IMR-90 (cell line): ENCODE measurements at places on chromosomes 1 and 21. TPM values are rescaled to one million over a fixed set of nuclear protein-coding genes. Genes with fewer than 3 reads are reported as not detected.

The EFHD2 gene
- 22.6 and 23.1 TPM in 2 replicates for total RNA-seq

The FMO1 gene
- total RNA-seq: not detected in 2 replicates

The MACF1 gene
- 368 and 369 TPM in 2 replicates for total RNA-seq

The OPTC gene
- not detected in 2 replicates for total RNA-seq

The AADACL4 gene
- not detected in 2 replicates for total RNA-seq

The KCNJ9 gene
- not detected in 2 replicates for total RNA-seq

The ERG gene
- total RNA-seq: not detected in 2 replicates

The ITLN2 gene
- not detected in 2 replicates for total RNA-seq

The PTGS2 gene
- total RNA-seq: 4.8 and 6.9 TPM in 2 replicates

The SELL gene
- total RNA-seq: not detected in 2 replicates

The ETNK2 gene
- 24.7 and 26.0 TPM in 2 replicates for total RNA-seq

The ERICH3 gene
- not detected in 2 replicates for total RNA-seq

The NBPF1 gene
- 25.3 and 28.3 TPM in 2 replicates for total RNA-seq

The CRABP2 gene
- 6.1 and 6.3 TPM in 2 replicates for total RNA-seq

The IFFO2 gene
- 13.6 and 14.5 TPM in 2 replicates for total RNA-seq

The AUNIP gene
- 3.9 and 5.0 TPM in 2 replicates for total RNA-seq

The AADACL3 gene
- not detected in 2 replicates for total RNA-seq

The TSPAN2 gene
- total RNA-seq: 0.18 and 0.83 TPM in 2 replicates

The NCF2 gene
- total RNA-seq: 2.8 and 3.2 TPM in 2 replicates

The TCEA3 gene
- 3.0 and 3.3 TPM in 2 replicates for total RNA-seq

The GPR161 gene
- total RNA-seq: 11.1 and 13.3 TPM in 2 replicates

The GNAT2 gene
- 0.28 and 0.36 TPM in 2 replicates for total RNA-seq

The FBXO2 gene
- 0.36 and 0.56 TPM in 2 replicates for total RNA-seq

The MNDA gene
- total RNA-seq: not detected in 2 replicates

The ANKRD35 gene
- total RNA-seq: 0.90 and 1.1 TPM in 2 replicates

The FASLG gene
- 0.18 and 0.28 TPM in 2 replicates for total RNA-seq

The AMY2A gene
- total RNA-seq: not detected in 2 replicates

The KRTAP7-1 gene
- total RNA-seq: not detected in 2 replicates

The CHI3L1 gene
- total RNA-seq: 0.28 TPM in 1 of 2 replicates, not detected in the other

The ELAVL4 gene
- total RNA-seq: not detected in 2 replicates

The AQP10 gene
- not detected in 2 replicates for total RNA-seq

The RIPK4 gene
- under 0.01 TPM in 2 replicates for total RNA-seq

The HPCAL4 gene
- total RNA-seq: not detected in 2 replicates

The KIF14 gene
- total RNA-seq: 4.7 and 10.8 TPM in 2 replicates

The CCSAP gene
- total RNA-seq: 3.8 and 9.7 TPM in 2 replicates

The FAM110D gene
- total RNA-seq: not detected in 2 replicates

The CELA3B gene
- not detected in 2 replicates for total RNA-seq

The IFNLR1 gene
- total RNA-seq: not detected in 2 replicates
